Kidney glomerular epithelial cell (primary cell): ENCODE measurements at places on chromosomes 6 and 20.
A peak's percentile ranks its signal among the peaks of the same experiment; 100 is the strongest.

DNA sequence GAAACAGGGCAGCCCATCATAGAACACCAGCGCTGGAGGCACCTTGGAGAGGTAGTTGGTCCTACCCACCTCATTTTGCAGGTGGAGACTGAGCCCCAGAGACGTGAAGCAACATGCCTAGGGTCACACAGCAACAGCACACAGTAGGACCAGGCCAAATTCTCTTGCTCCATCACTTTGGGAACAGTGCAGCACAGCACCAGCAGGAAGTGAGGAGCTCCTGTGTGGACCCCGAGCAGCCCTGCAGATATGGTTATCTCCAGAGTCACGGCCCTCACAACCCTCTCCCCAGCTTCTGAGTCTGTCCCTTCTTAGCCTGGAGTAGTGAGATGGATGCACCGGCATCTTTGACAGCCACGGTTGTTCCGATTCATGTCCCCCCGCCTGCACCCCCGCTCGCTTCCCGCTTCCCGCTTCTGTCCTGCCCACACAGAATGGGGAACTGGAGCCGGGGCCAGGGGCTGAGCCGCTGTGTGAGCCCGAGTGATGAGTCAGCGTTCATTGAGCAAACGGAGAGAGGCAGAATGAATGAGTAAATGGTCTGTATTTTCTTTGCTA is 72.6 kb upstream of the DUSP22 start:
- DNase-seq: peak; percentile 43

GRCh38 chr6:18467741-18468502 is 80.8 kb downstream of the RNF144B start:
- DNase-seq: no peak

GRCh38 chr6:34236131-34236442 is 586 bp upstream of the HMGA1 start:
- DNase-seq: no peak

GRCh38 chr6:119720160-119720559 is 370.6 kb upstream of the MAN1A1 start:
- DNase-seq: no peak

DNA sequence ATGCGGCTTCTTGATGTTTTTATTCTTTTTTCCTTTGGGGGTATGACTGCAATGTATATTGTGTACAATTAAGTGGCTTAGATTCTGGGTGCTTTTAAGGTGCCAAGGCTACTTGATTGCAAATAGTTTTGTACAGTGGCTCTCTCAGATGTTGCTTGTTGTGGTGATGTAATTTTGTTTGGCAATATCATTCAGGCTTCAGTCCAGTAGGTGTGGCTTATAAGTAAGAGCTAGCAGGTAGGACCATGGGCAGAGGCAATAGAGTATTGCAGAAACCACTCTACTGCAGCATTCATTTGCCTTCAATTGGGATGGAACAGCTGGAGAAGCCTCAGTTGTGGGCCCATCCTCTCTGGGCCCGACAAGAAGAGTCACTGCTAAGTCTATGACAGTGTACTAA is 407.9 kb upstream of the MAN1A1 start:
- no peak for DNase-seq

- DNase-seq: peak; percentile 76
Measured at GRCh38 chr6:133645966-133646740, 242.8 kb upstream of the TCF21 start.

- no peak for DNase-seq
Measured at GRCh38 chr20:53124075-53124551, 152.0 kb downstream of the TSHZ2 start.

- no peak for DNase-seq
Measured at GRCh38 chr6:7448232-7448631, 58.6 kb downstream of the RIOK1 start.

GRCh38 chr20:51801122-51801822 is 1.0 kb downstream of the SALL4 start:
- no peak for DNase-seq

DNA sequence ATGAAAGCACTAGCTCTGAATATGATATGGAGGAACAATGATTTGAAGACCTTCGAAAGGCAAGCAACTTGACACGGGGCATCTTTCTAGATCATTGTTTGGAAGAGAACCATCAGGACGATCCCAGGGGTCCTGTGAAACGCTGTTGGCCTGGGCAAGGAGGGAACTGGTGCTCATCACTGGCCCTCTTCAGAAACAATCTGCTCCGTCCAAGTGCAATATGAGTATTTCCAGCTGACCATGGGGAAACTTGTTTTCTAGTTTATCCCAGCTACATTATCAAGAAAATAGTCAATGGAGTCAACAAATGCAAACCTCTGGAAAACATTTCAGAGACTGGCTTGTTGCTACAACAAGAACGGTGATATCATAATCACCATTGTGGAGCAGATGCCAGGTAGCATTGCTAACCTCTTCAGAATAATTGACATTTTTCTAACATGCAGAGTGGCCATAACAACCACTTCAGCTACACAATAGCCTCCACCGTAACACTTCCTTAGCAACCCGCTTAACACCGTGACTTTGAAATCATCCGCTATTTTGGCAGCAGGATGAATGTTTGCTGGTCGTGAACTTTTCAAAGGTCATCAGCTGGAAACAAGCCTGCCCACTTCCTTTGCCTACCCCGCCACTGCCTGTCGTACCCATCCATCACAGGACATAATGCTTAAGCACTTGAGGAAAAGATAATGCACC is 112.0 kb upstream of the PDE10A start:
- DNase-seq: no peak
